ENCODE measurements at places on chromosomes 4 and X. TPM values are rescaled to one million over a fixed set of nuclear protein-coding genes. Genes with fewer than 3 reads are reported as not detected.

The MAGEA8 gene
- total RNA-seq: not detected

The DGKK gene
- not detected for total RNA-seq

The PRDM8 gene
- 6.2 TPM for total RNA-seq

The CENPE gene
- 64.1 TPM for total RNA-seq

The HMGB3 gene
- total RNA-seq: 9.5 TPM

The NDST3 gene
- total RNA-seq: not detected

The PRKG2 gene
- total RNA-seq: 4.3 TPM

Measured in pericardium fibroblast (primary cell).